Astrocyte of the cerebellum (primary cell): ENCODE measurements at places on chromosomes 11 and 22.

DNA sequence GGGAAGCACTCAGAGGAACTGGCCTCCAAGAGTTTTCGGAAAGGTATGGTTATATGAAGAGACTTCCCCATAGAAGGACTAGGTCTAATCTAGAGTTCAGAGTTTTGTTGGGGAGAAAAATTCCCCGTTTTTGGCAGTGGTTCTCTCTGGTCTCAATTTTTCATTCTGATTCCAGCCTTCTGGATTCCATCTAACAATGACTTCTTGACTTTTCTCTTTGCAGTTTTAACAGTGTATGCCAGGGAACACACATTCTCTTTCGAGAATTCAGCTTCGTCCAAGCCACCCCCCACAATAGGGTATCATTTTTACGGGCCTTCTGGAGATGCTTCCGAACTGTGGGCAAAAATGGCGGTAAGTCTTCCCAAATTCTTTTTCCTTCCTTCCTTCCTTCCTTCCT, 115.6 kb downstream of the CSTPP1 start:
- DNase-seq = no peak

DNA sequence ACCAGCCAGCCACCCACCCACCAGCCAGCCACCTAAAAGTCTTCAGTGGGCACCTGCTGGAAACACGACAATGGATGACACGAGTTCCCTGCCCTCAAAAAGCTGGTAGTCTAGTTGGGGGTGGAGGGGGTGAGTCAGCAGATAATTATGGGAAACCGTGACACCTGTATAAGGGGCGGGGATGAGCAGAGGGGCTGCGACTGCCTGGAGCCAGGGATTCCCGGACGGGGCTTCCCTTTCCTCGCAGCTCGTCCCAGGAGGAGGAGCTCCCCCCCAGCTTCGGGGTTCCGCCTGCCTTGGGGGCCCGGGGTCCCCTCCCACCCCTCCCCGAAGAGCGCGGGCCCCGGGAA, 2.3 kb upstream of the RTN4RL2 start:
- DNase-seq = no peak

- no peak for DNase-seq
Measured at GRCh38 chr11:8333811-8334401, 70.2 kb upstream of the LMO1 start.

GRCh38 chr22:49229483-49230193, 598.0 kb downstream of the BRD1 start:
- DNase-seq = no peak

DNA sequence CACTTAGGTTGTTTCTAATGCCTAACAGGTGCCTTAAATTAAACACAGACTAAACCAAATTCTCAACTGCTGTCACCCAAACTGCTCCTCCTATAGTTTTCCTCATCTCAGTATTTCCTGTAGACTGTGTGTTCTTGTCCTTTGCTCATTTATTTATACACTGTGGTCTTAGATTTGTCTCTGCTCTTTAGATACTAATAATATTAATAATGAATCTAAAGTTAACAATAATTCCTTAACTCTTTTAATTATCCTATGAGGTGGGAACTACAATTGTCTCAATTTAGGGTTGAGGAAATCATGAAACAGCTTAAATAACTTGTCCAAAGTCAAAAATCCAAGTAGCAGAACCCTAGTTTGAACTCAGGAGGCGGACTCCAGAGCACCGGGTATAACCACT, 43.9 kb upstream of the YPEL1 start:
- DNase-seq = no peak

DNA sequence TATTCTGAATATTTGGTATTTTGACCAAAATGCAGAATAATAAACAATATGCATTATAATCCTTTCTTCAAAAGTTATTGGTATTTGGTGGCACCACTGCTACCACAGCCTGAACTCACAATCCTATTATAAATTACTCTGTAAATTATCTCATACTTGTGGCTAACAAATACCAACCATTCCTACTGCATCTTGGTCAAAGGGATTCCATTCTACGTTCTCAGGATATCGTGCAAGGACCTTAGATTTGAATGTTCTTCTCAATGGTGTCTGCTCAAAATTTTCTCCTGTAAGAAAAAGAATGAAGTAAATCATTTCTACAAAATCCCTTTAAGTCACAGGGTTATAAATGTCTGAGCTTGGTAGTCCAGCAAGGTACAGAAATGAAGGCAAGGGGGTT, 58.7 kb downstream of the DENND5A start:
- peak; percentile 61 for DNase-seq

- DNase-seq = no peak
Measured at GRCh38 chr11:123393312-123393927, 36.6 kb upstream of the GRAMD1B start.

GRCh38 chr11:283405-284104, 5.3 kb downstream of the NLRP6 start:
- no peak for DNase-seq

GRCh38 chr22:46303347-46303965, 6.8 kb downstream of the GTSE1 start:
- no peak for DNase-seq

DNA sequence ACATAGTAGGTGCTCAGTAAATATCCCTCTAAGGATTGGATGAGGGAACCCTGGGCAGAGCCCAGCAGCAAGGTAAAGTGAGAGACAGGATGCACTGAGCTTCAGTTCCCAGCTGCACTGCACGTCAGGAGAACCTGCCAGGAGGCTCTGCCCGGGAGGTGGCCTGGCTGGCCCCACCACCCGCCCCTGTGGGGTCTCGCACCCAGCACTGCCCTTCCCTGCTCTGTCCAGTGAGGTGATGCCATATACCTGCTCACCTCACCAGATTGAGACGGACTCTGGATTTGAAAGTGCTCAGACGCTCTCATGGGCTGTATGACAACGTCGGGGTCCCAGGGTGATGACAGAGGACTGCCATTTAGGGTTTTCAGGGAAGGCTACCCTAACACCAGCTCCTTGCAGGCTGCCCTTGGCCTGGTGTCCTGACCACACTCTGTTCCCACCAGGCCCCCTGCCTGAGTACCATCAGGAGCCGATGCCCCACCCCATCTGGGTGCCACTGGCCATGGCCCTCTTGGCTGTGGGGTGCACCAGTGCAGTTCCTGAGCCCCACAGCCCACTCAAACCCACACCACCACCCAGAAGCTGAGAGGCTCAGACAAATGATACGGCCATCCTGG, 61.7 kb upstream of the FGF3 start:
- DNase-seq = no peak

GRCh38 chr22:17853073-17853472, 78.8 kb upstream of the BID start:
- DNase-seq = no peak
